ENCODE measurements at places on chromosomes 4 and X.
A peak's percentile ranks its signal among the peaks of the same experiment; 100 is the strongest.

DNA sequence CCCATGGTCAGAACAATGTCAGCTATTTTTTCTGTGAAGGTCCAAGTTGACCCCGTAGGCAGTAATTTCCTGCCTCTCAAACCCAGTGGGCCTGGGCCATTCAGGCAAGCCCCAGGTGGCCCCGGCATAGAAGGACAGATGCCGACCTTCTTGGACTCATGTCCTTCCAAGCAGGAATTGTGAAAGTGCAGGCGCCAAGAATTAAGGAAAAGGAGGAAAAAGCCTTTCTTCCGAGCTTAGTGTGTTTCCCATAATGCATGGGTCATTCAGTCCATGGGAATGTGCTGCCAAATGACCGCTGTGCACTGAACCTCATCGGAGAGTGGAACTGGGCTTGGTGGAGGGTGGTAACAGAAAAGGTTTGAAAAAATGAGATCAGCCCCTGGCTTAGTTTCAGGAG, 196.5 kb upstream of the HS3ST1 start:
- DNase-seq, result no peak

- no peak for DNase-seq
Observed at GRCh38 chr4:136183513-136183912, 1348.8 kb downstream of the PCDH18 start.

DNA sequence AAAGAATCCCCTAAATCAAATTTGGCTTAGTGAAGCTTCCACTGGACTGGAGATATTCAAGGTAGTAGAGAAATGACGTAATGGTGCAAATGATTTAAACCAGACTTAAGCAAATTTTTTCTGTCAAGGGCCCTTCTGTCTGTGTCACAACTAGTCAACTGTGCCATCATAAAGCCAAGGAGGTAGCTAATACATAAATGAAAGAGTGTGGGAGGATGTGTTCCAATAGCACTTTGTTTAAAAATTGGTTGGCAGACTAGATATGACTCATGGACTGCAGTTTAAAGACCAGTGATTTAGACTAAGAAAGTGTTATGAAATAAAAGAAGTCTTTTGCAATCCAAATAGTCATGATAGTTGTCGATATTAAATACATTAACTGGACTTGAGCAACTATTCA, 24.3 kb upstream of the TEX13C start:
- no peak for DNase-seq

DNA sequence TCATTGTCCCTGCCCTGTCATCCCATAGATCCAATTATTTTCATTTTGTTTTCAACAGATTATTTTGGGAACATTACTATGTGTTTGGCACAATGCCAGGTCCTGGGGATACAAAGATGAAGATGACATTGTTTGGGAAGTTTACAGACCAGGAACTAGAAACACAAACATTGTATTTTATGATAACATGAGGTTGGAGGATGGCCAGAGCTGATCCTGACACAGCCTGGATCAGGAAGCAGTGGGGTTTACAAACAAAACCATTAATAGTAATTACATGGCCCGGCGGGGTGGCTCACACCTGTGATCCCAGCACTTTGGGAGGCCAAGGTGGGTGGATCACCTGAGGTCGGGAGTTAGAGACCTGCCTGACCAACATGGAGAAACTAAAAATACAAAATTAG, 29.9 kb downstream of the CLRN2 start:
- no peak for DNase-seq

- DNase-seq, result no peak
Observed at GRCh38 chr4:142713282-142714030, 132.6 kb downstream of the INPP4B start.

DNA sequence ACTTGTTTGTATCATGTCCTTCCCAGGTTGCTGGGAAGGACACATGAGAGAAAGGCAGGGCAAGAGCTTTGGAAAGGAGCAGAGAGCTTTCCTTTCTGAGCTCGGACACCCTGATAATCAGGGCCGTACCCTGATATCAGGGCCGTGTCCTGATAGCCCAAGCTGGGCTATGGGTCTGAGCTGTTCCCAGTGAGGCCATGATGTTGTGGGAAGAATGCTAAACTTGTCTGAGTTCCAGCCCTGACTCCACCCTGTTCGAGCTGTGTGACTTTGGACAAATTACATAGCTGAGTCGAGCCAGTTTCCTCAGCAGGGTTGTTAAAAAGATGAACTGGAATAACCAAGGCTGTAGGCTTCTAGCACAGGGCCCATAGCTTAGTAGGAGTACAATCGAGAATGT, 3.3 kb upstream of the CXCR3 start:
- no peak for DNase-seq

GRCh38 chr4:76712564-76712963, 185.4 kb downstream of the SOWAHB start:
- DNase-seq, result no peak

DNA sequence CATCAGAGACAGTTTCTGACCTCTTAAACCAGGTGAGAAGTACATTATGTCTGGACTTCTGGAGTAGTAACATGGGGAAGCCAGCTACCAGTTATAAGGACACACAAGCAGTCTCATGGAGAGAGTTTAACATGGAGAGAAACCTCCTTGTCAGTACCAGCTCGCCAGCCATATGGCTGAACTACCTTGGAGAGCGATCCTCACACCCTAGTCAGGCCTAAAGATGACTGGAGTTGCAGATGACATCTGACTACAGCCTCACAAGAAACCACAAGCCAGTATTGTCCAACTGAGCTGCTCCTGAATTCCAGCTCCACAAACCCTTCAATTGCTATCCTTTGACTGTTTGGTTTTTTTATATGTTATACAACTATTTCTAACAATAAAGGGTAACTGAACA, 49.8 kb downstream of the PDHA2 start:
- DNase-seq, result no peak

DNA sequence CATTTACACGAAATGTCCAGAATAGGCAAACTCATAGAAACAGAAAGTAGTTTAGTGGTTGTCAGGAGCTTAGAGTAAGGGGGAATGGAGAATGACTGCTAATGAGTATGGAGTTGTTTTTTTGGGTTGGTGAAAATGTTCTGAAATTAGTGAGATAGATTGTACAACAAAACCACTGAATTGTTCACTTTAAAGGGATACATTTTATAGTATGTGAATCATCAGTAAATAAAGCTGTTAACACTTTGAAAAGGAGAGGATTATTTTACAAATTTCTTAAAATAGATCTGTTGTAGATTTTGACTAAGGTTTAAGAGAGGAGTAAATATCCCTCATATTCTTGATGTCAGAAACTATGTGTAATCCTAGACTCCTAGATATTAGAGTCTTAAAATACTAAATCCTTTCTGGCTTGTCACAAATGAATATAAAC, 82.7 kb downstream of the RAPGEF2 start:
- DNase-seq, result no peak

DNA sequence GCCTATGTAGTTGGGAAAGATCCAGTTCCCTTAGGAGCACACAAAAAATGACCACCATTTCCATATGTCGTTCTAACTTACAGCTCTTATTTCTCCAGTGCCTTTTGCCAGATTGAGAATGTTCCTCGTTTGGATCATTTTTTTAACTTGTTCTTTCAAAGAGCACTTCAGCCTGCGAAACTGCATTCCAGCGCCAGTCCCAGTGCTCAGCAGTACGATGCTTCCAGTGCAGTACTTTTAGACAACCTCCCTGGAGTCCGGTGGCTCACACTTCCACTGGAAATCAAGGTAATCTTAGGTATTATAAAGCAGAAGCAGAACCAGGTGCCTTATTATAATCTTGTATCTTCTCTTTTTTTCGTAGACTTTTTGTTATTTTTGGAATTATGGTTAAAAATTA, 42.6 kb upstream of the SLC25A31 start:
- DNase-seq, result no peak

GRCh38 chrX:41737065-41737464, 13.1 kb downstream of the GPR82 start:
- DNase-seq, result no peak

DNA sequence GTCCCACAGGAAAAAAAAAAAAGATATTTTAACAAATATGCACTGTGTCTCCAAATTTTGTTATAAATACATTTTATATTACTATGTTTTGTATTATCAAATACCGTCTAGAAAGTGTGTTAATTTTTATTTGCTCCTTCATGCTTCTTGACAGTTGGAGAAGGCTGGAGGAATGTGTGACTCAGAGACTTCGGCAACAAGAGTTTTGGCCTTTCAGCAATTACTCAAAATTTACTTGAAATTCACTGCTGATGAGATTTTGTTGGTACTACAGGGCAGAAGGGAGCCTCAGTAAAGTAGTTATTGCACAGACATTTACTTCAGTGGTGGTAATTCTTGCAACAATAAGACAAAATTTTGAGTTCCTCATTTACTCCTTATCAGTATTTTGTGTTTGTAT, 2164.0 kb downstream of the PCDH7 start:
- no peak for DNase-seq

DNA sequence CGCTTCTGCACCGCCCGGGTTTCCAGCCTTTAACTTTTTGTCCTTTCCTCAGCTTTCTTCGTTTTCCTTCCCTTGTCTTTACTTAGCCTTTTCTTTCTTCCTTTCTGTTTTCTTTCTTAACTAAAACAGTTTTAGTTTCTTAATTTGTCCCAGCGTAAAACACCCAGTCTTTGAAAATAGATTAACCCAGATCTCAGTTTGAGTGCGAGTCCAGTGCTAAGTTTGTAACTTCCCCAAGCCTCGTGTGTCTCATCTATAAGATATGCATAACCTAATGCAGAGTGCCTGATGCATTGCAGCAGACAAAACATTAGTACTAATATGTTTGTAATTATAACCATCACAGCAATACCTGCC, 460 bp upstream of the GEMIN8 start:
- DNase-seq, result no peak

- DNase-seq, result no peak
Observed at GRCh38 chrX:11386812-11387211, 93.6 kb downstream of the AMELX start.

DNA sequence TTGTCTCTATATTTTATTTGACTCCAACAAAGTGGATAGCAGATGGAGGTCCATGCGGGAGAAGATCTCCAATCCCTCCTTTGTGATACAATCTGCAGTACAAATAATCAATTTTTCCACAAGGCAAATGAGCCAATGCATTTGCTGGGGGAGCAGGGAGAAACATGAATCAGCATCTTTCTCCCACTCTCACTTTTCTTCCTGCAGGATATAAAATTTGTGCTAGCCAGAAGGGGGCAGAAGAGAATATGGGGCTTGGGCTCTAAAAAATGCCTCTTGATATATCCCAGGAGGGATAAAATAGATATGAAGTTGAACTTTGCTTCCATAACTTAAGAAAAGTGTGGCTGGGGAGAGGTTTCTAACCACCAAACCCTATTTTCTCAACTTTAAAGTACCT, 38.3 kb upstream of the CWH43 start:
- DNase-seq, result no peak

GRCh38 chr4:51930557-51930956, 87.6 kb downstream of the DCUN1D4 start:
- peak; percentile 75 for DNase-seq

DNA sequence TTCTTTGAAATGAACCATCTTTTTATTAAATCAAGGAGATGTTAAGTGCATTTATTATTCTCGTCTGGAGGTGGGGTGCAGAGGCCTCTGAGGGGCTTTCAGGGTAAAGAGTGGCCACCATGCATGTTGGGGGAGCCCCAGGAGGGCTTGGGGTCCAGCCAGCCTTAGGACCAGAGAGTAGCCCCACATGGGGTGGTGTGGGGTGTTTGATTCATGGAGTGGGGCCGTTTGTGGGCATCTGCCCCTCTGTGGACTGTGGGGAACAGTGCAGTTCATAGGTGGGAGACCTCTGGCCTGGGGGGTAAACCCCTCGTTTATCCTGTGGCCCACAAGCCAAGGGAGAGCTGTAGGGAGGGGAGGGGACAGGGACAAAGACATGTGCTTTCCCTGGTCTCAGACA, 26.9 kb downstream of the HTRA3 start:
- no peak for DNase-seq

GRCh38 chrX:9114245-9114644, 80.3 kb upstream of the FAM9B start:
- DNase-seq, result no peak

DNA sequence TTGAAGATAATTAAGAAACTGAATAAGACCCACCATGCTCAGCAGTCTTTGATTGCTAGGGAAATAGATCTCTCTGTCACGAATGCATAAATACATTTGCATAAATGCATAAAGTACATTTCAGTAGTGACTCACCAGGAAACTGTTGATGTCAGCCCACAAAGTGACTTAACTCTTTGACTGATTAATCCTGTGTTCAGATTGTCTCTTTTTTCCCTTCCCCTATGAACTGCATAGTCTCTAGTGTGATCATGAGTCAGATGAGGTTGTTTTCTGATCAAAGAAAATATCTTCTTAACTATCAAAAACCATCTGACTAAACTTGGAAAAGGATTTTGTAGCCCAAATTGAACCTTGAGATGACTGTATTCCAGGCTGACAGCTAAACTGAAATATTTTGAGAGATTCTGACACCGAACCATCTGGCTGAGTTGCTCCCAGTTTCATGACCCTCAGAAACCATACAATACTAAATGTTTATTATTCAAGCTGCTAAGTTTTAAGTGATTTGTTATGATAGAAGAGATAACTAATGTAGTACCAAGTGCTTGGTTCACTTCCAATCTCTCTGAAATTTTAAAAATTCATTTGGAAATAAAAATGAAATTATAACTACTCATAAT, 1381.5 kb upstream of the AGA start:
- DNase-seq, result no peak

Measured in stromal cell of bone marrow (primary cell).